NCI-H774 (cell line): ENCODE measurements at places on chromosomes 4 and X.
A peak's percentile ranks its signal among the peaks of the same experiment; 100 is the strongest.

DNA sequence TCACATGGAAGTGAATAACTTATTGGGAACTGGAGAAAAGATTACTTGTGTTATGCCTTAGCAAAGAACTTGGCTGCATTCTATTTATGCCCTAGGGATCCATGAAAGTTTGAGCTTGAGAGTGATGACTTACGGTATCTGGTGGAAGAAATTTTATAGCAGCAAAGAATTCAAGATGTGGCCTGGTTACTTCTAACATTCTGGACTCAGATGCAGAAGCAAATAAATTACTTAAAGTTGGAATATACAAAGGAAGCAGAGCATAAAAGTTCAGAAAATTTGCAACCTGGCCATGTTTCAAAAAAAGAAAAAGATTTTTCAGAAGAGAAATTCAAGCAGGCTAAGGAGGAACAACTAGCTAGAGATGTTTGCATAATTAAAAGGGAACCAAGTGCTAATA is 252.3 kb upstream of the WDFY3 start:
- no peak for DNase-seq

- DNase-seq = no peak
These were observed 149.9 kb downstream of the CHIC2 start for GRCh38 chr4:53914313-53915016.

- DNase-seq = no peak
These were observed 177.7 kb downstream of the ZNF674 start for GRCh38 chrX:46367491-46367890.

- no peak for DNase-seq
These were observed 24.2 kb upstream of the MXRA5 start for GRCh38 chrX:3370656-3371055.

- DNase-seq = no peak
These were observed 2.4 kb upstream of the TLR10 start for GRCh38 chr4:38785041-38785790.

- no peak for DNase-seq
These were observed 605.0 kb downstream of the GABRG1 start for GRCh38 chr4:45518832-45519231.

DNA sequence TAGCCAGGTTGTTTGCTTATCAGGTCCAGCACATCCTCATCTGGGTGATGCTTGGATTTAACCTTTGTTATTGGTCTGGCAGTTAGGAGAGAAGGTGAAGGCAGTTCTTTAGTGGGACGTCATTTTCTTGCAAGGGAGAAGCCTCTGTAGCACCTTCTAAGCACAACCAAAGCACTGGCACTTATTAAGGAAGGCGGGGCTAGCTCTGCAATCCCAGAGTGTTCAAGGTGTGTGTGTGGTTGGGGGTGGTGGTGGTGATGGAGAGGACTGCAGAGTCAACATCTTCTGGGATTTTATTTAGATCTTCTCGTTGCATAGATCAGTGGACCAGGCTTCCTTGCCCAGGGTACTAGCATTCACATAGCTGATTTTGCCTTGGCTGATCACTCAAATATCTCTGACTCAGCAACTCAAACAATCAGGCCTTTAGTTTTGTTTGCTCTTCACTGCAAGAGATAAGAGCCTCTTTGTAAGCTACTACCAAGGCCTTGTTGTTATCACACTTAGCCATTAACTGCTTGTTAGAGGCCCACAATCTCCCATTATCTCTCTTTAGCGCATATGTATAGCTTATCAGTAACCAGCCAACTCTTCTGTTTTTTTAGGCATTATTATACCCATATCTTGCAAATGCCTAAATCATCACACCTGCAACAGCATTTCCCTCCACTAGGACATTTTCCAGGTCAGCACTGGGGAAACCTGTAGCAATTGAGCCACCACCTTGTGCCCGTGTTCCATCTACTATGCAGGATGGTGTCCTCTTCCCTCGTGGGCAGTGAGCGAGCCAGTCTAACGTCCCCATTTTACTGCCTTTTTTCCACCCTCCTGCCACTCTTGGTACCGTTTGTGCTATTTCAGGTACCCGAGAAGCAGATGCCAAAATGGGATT is 36.5 kb upstream of the LINC00632 start:
- no peak for DNase-seq

DNA sequence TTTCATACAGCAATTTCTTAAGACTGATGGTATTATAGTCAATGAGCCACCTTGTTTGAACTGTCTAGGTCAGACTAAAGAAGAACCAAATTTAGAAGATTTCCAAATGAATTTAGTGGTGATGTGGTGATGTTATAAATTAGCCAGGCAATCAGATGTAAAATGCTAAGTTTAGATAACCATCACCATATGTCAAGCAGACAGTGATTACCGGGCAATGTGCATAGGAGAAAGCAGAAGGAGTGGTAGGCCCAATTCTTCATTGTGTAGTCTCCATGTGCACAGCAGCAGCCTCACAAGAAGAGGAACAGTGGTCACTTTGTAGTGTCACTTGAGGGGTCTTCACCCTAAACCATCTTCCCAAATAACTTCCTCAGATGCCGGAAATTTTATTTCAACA is 198.8 kb downstream of the ANTXR2 start:
- no peak for DNase-seq

DNA sequence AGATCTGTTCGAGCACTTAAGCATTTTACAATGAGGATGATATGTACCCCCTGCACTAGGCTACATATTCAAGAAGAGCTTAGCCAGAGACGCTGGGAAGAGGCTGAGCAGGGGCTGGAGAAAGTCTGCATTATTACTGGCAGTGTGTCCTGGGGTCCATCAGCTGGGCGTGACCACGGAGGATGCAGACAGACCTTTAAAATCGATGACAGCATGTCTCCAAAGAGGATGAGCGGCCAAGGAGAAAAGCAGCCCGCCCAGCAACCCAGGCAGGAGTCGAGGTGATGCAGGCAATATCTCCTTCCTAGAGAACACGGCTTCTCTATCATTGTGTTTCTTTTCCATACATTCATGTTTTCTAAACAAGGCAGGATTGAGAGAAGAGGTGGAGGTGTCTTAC is 300.7 kb downstream of the USP46 start:
- DNase-seq = no peak

DNA sequence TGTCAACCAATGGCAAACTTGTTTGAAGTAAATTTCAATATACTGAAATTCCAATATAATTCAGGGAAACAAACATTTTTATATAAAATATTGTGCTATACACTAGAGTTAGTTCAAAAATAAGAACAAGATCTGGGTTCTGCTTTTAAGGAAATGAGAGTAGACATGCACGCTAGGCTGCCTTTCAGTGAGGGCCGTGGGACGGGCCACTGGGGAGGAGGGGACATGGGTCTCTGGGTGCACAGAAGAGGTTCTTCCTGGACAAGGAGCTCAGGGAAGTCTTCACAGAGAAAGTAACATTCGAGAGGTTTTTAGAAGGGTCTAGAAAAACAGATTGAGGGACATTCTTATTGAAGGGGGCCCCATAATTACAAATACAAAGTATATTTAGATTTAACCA is 64.4 kb downstream of the SHROOM3 start:
- DNase-seq = no peak

DNA sequence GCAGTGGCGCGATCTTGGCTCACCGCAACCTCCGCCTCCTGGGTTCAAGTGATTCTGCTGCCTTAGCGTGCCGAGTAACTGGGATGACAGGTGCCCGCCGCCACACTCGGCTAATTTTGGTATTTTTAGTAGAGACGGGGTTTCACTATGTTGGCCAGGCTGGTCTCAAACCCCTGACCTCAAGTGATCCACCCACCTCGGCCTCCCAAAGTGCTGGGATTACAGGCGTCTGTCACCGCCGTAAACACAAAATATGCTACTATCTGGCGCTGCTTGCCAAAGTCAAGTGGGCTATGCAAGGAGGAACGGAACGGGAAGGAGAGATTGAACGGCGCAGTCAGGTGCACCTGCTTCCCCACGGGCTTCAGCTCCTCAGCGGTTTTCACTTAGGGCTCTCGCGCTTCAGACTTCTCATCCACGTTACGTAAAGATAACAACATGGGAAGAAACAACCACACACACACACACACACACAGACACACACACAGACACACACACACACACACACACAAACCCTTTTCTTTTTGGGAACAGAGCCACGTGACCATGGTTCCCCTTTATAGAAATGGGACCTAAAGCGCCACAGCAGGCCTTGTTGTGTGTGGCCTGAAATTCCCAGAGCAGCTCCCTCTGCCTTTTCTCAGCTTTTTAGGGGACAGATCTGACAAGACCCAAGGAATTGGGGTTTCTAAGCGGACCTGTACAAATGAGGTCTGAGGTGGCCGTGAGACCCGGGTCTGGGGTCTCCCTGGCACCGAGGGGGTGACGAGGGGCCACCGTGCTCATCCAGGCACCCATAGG is 1.5 kb downstream of the P2RY8 start:
- DNase-seq = no peak

DNA sequence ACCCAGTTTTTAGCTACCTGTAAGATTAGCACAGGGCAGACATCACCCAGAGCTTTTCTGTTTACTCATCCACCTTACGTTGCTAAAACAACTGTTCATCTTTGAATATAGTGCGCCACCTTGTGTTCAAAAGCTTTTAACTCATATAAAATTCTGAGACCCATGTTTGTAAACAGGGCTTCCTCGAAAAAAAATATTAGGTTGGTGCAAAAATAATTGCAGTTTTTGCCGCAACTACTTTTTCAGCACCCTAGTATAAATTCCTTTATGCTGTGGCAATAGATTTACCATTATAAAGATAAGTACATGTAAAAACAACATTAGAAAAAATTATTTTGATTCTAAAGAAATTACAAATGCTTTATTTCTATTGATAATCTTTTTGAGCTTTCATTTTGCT is 147.9 kb downstream of the LRBA start:
- DNase-seq = peak; percentile 29

DNA sequence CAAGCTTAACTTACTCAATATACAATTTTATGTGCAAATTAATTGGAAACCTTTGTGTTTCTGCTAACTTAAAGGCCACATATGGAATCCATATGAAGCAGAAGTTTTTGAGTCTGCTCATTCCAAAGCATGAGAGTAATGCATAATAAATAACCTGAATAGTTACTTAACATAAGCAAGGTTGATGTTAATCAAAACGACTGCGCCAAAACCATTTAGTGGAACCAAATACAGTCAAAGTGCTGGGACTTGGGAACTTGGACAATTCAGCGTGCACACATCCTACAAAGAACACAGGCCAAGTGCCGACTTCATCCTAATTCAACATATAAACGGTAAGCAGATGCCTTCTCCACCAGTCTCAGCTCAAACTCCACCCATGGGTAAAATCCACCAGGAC is 17.0 kb downstream of the TSPAN5 start:
- no peak for DNase-seq

DNA sequence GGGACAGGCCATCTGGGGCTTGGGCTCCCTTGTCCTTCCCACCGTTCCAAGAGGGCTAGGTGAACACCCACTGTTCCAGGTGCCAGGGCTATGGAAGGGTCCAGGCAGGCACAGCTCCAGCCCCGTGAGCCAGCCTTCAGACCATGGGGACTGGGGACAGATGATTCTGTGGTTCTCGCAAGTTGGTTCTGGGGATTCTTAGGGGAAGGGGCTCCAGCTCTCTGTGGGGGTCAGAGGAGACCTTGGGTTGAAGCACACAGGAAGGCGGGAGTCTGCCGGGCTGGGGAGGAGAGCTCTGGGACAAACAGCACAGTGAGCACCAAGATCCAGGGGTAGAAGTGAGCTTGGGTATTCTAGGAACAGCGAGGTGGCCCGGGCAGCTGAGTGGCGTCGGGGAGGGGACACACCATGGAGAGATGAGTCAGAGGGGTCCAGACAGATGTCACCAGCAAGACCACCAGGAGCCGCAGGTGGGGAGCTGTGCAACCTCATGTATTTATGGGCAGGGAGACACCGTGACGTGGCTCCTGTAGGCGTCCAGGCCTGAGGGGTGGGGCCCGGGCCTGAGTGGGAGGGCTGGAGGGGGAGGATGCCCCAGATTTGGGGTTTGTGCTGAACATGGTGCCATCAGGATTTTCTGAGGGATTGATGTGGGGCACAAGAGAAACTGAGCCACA is 48.8 kb upstream of the HMX1 start:
- no peak for DNase-seq

DNA sequence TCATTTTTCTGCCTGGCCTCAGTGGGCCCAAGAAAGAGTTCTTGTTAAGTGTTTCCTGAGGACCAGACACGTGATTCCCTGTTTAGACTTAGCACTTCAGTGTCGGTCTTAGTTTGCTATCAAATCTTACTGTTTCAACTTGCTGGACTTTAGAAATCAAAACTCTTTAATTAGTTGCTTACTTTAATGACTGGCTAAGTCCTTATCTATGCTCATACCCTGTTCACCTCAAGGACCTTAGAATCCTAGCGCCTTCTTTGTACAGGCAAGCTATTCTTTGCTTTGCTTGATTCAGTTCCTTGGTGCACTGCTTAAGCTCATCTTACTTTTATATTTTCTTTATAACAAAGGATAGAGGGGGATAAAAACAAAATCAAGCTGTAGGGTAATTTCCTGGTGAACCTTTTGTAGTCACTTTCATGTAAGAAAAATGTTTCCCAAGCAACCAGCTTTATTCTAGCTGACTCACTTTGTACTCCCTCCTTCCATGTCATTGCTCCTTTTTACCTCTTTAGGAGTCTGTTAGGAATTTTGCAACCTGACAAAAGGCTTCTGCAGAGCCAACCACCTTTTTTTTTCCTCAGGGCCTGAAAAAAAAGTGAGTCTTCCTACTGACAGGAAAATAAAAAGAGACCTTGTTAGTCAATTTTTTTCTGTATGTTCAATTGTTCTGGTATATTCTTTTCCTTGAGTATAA is 14.7 kb downstream of the WDR44 start:
- no peak for DNase-seq

DNA sequence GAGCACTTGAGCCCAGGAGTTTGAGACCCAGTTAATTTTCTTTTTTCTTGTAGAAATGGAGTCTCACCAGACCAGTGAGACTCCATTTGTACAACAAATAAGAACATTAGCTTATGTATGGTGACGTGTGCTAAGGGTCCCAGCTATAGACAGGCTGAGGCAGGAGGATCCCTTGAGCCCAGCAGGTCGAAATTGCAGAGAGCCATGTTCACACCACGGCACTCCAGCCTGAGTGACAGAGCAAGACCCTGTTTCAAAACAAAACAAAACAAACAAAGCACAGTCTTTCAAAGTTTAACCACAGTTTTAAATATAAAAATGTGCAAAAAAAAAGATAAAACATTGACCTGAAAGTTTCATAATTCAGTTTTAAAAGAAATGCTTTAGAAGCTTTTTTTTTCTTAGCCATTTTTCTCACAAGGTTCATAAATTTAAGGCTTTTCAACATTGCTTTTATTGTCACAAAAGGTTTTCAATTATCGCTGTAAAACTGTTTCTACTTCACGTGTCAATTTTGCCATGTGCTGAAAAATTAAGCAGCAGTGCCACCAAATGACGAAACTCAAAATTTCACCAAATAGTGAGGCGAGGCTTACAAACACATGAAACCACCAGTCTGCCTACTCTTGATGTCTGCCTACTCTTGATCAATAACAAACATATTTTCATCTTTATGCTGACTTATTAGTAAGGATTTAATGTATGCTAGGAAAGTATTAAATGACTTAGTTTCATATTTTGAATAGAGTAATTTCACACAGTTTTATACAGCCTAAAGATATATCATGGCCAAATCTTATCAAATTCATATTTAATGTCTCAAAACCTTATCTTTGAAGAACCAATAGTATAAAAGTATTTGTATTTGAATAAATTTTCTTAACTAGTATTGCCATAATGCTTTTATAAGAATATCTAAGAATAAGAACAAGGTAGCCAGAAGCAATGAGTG is 126.3 kb downstream of the NEK1 start:
- peak; percentile 17 for DNase-seq

- DNase-seq = no peak
These were observed 33.0 kb upstream of the ABCG2 start for GRCh38 chr4:88191404-88191803.

GRCh38 chr4:76905521-76905920 is 7.6 kb upstream of the SOWAHB start:
- no peak for DNase-seq
